ENCODE measurements at places on chromosomes 12 and 14. TPM values are rescaled to one million over a fixed set of nuclear protein-coding genes. Genes with fewer than 3 reads are reported as not detected.

GSC gene
- not detected for total RNA-seq

NAA25 gene
- 13.0 TPM for total RNA-seq

EXOC3L4 gene
- total RNA-seq: 1.6 TPM

PDE6H gene
- total RNA-seq: 3.1 TPM

ESRRB gene
- not detected for total RNA-seq

RNF212B gene
- not detected for total RNA-seq

TMEM132C gene
- total RNA-seq: 8.7 TPM

SLC39A2 gene
- total RNA-seq: not detected

Data from cardiac atrium fibroblast (primary cell).